ENCODE measurements at places on chromosomes 16 and 17. TPM values are rescaled to one million over a fixed set of nuclear protein-coding genes. Genes with fewer than 3 reads are reported as not detected.

GRCh38 chr16:69544088-69544487 lies 21.7 kb upstream of the NFAT5 start:
- DNase-seq, result no peak

ACSM3 gene
- 4.4 TPM for total RNA-seq

IRF8 gene
- 12.2 TPM for total RNA-seq

- peak; percentile 66 for DNase-seq
These were observed 4.4 kb downstream of the TP53I13 start for GRCh38 chr17:29572691-29573557.

LGALS9 gene
- 7.3 TPM for total RNA-seq

DNA sequence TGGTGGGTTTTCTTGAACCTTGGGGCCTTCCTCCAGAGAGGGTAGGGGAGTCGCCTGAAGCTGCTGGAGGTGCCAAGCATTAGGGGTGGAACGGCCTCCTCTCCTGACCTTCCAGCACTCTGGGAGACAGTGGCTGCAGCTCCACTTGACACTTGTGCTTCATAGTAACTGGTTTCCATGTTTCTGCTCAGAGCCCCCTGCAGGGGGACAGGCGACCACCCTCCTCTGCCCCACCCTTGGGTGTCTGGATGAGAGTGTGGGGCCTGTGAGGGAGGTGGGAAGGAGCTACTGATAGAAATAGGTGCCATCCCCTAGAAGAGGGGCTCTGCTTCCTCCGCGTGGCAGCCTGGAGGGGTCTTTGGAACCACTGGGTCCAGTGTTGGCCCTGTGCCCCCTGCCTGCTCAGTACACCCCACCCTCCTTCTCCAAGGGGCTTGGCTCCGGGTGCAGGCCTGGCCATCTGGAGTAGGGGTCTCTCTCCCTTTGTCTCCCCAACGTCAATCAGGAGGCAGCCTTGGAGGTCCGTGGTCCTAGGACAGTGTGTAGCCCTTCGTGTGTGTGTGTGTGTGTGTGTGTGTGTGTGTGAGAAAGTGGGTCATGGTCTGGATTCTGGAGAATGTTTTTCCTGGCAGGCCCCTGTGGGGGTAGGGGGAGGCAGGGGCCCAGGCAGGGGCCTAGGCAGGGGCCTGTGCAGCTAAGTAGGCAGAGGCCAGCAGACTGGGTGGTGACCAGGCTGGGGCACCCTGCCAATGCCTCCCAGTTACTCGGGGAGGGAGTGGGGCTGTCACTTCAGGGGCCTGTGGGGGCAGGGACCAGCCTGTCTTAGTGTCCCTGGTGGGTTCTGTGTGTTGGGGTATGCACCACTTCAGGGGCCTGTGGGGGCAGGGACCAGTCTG lies 4.9 kb downstream of the LASP1 start:
- no peak for DNase-seq

GRCh38 chr16:87016046-87017035 lies 300.9 kb downstream of the C16orf95 start:
- DNase-seq, result no peak

SPECC1 gene
- total RNA-seq, result 23.1 TPM

TMEM88 gene
- 4.5 TPM for total RNA-seq

GRCh38 chr16:81921085-81921814 lies 90.0 kb downstream of the SDR42E1 start:
- no peak for DNase-seq

DNA sequence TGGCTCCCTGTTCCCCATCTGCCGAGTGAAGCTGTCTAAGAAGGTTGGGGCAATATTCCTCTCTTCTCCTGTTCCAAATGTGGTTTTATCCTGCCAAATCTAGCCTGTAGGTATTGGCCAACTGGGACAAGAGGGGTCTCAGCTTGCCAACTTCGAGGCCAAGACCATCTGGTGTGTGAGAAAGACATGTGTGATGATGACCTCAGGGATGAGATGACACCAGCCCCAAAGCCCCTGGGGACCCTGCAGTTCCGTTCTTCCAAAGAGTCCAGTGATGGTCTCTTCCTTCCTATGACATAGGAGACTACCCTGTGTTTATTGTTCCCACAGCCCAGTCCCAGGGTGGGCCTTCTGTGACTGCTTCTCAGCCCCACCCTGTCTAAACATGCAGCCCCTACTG lies 34.8 kb upstream of the ADAMTS18 start:
- DNase-seq, result no peak

PTGES3L gene
- total RNA-seq, result 61.5 TPM

DNA sequence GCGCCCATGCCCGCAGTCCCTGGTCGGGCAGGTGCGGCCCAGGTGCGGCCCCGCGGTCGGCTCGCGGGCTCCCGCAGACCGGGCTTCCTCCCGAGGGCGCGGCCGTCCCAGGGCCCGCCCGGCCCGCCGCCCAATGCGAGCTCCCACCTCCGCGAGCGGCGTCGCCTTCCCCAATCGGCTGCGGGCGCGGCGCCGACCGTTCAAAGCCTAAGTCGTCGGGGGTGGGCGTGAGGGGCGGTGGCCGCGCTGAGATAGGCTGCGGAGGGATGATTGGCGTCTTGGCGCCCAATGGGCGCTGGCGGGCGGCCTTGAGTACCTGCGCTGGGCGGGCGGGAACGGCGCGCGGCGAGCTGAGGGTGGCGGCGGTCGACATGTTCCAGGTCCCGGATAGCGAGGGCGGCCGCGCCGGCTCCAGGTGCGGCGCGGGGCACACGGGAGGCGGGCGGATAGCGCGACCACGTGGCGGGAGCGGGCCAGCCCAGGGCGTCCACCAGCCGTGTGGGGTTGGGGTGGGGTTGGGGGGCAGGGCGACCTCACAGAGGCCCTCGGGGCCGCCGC lies at the start of gene JPT2:
Gene JPT2, plus strand, starts transcription at position 338 of the 558 bp plus-strand sequence. Its CDS starts 34 bp downstream, at position 372.
- peak; percentile 98 for DNase-seq

AATK gene
- total RNA-seq, result 11.1 TPM

- DNase-seq, result peak; percentile 77
These were observed 13.0 kb downstream of the RARA start for GRCh38 chr17:40321961-40322357.

GRCh38 chr17:57459286-57459915 lies 203.1 kb downstream of the MSI2 start:
- DNase-seq, result no peak

GRCh38 chr16:14252860-14253259 lies 181.7 kb downstream of the MRTFB start:
- DNase-seq, result no peak

RILP gene
- total RNA-seq, result 18.2 TPM

KRTAP4-6 gene
- not detected for total RNA-seq

DNA sequence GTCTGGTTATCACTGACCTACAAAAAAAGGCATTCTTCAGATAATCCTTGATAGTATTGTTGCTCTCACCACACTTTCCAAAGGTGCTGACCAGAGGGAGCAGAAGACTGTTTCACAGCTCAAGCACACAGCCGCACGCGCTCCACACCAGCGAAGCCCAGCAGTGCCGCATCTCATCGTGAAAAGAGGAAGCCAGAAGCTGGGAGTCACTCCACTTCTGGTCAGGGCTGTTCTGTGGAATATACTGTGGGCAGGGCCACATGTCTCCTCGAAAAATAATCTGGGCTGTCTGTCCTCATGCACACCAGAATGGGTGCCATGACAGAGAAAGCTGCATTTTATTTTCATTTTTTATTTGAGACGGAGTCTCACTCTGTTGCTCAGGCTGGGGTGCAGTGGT lies 7.3 kb upstream of the PRSS36 start:
- DNase-seq, result no peak

DNA sequence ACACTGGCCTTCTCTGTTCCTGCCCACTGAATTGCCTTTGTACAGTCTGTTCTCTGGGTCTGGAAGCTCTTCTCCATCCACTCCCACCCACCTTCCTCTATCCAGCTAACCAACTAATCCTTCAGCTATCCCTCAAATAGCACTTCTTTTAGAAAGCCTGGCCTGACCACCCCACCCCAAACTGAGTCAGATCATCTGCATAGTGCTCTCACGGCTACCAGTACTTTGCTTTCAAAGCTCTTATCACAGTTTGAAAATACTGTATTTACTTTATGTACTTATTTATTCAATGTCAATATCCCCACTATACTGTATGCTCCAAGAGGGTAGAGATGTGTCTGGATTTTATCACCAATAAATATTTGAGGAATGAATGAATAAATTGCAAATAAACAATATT lies 4.5 kb upstream of the CLDN7 start:
- DNase-seq, result no peak

PLA2G10 gene
- not detected for total RNA-seq

TMEM220 gene
- total RNA-seq, result 3.8 TPM

DNA sequence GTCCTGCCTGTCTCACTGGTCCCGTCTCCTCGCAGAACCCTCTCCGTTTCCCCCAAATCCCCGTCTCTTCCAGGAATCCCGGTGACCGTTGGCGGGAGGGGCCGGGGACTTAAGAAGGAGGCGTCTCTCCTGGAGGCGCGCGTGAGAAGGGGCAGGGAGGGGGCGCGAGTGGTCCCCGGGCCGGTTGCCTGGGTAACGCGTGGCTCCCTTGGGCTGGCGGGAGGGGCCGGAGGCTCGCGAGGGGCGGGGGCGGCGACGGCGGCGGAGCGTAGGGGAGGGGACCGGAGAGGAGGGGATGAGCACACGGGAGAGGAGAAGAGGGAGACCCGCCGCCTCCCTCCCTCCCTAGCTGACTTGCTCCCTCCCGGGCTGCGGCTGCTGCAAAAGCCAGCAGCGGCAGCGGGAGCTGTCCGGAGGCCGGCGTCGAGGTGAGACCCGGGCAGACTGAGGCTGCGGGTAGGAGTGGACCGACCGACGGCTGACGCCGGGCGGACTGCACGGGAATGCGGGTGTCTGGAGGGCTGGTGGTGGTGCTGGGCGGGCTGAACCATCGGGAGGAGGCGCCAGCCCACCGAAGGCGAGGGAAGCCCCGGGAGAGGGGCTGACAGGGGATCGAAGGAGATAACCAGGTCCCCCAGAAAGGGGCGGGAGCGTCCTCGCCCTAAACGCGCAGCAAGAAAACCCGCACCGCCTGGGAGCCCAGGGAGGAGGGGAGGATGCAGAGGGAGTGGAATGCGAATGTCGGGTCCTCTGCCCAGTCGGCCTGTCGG lies at the start of gene PRRT2:
Gene PRRT2, plus strand, starts transcription at position 298 of the 770 bp plus-strand sequence. CDS start 862 bp downstream, outside the sequence.
- peak; percentile 91 for DNase-seq

C16orf92 gene
- total RNA-seq, result not detected

CHST5 gene
- total RNA-seq, result not detected

DNA sequence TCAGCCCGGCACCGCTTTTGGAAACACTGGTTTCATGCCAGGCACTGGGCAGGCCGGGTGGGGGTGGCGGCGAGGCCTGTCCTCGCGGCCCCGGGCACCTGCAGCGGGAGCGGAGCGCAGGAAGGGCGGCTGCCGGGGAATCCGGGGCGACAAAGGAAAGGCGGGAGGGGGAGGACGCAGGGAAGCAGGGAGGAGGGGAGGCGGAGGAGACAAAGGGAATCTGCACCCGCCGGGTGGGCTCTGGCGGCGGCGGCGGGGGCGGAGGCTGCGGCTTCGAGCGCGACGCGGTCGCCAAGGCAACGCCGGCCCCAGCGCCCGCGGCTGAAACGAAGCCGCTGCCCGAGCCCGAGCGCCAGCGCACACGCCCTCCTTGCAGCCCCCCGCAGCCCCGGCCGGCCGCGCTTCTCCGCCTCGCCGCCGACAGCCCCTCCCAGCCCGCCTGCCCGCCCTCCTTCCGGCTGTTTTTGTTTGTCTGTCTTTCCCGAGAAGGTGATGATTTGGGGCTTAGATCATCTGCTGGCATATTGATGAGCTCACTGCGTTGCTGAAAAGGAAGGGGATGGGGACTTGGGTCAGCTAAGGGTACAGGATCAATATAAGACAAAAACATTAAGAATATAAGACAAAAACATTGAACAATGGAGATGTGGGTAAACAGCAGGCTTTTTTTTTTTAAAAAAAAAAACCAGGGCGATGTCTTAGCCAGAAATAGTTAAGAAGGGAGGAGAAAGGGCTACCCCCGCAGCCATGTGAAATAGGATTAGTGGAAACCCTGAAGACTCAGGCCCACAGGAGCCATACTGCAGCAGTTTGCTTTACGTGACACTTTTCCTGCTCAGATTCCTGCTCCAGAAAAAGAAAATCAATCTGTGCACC lies 32.7 kb downstream of the CDK5R1 start:
- DNase-seq, result peak; percentile 84

- no peak for DNase-seq
These were observed 9.9 kb downstream of the ATPAF2 start for GRCh38 chr17:18028952-18029540.

SRCIN1 gene
- 1.0 TPM for total RNA-seq

- no peak for DNase-seq
These were observed 2.9 kb upstream of the SCIMP start for GRCh38 chr17:5237541-5238016.

DNA sequence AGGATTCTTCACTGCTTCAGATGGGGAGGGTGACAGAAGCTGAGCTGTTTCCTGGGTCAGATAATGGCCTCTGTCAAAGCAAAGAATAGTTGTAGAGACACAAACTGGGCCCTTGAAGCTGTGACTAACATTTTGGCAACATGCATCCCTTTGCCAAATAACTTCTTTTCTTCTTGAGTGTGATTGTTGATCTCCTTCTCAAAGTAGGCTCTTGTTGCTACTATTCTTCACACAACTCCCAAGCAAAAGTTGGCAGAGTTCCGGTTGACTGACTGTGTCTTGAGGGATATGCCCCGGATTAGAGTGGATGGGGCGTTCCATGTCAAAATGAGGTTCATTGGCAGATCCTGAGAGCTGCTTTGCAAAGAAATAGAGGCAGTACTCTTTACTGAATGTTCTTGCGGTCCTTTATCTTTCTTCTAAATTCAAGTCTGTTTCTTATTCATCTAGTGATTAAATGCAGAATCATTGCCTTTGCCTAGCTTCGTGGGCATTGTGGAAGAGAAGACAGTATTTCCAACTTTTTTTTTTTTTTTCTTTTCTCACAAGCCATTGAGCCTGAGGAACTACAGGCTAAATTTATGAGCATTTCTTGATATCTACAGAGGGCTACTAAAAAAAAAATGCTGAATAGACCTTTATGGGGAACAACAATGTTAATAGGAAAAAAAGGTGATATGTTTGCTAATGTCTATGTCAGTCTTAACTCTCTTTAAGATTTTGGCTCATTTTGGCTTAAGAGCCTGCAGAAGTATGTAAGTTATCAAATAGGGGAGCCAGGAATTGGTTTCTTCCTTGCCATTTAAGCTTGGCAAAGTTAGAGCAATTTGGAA lies 5.8 kb downstream of the WIPF2 start:
- DNase-seq, result peak; percentile 49

EPOP gene
- total RNA-seq, result not detected

KRT39 gene
- 1.8 TPM for total RNA-seq

DNA sequence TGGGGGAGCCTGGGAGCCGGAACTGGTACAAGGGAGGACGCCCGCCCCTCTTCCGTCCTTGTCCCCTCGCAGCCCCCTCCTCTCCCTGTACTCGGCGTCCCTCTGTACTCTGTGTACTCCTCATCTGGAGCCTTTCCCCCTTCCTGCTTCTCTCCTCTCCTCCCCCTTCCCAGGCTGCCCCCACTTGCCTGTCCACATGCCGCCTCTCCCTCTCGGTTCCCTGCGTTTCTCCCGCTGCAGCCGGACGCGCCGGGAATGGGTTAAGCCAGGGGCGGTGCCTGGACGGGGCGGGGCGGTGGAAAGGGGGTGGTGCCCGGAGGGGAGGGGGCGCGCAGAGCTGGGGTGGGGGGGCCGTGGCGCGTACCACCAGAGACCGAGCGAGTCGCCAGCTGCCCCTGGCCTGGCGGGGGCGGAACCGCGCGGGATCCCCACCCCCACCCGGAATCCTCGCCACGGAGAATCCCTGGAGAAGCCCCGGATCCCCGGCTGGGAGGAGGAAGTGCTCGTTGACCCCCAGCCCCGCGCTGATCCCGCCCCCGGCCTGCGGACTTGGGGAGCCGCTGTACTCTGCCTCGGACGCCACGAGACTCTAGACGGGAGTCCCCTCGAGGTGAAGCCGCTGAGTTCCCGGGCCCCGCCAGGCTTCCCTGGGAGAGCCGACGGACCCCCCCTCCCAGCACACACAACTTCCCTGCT lies 22.6 kb downstream of the GJD3 start:
- peak; percentile 93 for DNase-seq

CCDC154 gene
- total RNA-seq, result 0.51 TPM
